ENCODE measurements at places on chromosomes 1 and 21.

GRCh38 chr1:73635021-73635420 is 563.0 kb downstream of the LRRIQ3 start:
- DNase-seq, result no peak

- DNase-seq, result peak; percentile 77
Observed at GRCh38 chr1:44507490-44508396, 102.7 kb downstream of the RNF220 start.

DNA sequence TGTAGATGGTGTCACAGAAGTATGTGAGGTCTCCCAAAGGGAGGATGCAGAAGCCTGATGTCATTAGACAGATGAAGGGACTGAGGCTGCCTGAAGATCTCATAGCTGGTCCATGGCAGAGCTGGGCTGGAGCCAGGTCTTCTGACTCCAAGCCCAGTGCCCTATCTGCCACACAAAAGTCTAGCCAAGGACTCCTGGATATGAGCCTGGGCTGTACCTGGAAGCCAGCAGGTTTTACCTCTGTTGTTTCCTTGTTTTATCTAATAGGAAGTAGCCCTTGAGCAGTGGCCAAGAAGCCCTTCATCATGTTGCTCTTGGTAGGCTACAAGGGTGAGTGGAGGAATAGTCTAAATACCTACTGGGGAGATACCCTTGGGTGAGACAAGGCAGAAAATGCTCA is 74.4 kb upstream of the SLC44A3 start:
- no peak for DNase-seq

- no peak for DNase-seq
Observed at GRCh38 chr1:60078182-60078581, 4.6 kb upstream of the C1orf87 start.

DNA sequence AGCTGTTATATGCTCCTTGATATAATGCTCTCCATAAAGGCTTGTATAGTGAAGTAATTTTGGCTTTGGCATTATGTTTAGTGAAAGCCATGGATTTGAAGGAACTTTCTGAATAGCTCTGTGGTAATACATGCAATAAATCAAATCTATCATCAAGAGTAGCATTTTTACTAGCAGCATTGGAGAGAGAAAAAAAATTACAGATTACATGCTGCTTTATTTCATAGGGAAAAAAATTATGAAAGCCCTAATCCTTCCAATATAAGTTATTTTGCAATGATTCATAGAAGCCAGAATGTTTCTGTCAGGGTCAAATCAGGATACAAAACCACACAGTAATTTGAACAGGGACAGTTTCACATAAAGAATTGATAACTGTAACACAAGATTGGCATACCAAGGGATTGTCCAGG is 250.0 kb downstream of the SPATA17 start:
- DNase-seq, result no peak

GRCh38 chr1:7042322-7043190 is 257.3 kb downstream of the CAMTA1 start:
- DNase-seq, result peak; percentile 85

DNA sequence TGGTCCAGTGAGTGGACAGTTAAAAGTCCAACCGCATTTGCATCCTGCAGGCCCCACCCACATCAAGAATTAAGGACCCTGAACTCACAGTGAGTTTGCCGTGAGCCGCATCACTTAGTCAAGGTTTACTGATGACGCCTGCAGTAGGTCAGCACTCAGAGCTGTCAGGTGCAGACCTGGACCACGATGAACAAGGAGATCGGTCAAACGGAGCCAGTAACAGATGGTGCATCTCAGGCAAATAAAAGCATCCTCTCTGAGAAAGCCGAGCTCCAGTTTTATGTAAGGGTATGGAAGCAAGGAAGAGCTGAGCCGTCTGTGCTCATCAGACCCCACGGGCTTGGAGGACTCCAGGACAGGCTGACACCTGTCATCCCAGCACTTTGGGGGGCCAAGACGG is 4.5 kb downstream of the PRDM15 start:
- DNase-seq, result no peak

DNA sequence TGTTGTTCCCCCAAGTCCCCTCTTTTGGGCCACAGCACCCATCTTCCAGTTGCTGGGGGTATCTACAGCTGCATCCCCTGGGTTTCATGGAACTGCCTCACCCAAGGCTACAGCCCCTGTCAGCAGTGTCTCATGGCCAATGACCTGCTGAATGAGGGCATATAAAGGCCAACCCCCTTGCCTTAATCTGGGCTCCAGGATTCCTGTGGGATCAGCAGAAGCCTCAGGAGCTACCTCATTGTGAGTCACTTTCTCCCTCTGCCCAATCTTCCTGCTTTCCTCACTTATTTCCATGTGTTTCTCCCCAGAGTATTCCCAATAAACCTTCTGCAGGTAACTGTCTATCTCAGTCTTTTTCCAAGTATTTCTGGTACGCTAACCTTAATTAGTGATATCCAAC is 37.3 kb upstream of the SYT14 start:
- DNase-seq, result no peak

GRCh38 chr1:16521288-16521583 is 7.2 kb upstream of the RNU1-1 start:
- DNase-seq, result no peak

- DNase-seq, result no peak
Observed at GRCh38 chr1:165395478-165395877, 39.0 kb upstream of the LMX1A start.

- DNase-seq, result no peak
Observed at GRCh38 chr1:228147768-228148167, 2.0 kb upstream of the GJC2 start.

GRCh38 chr1:98523256-98523655 is 138.3 kb upstream of the SNX7 start:
- no peak for DNase-seq

- no peak for DNase-seq
Observed at GRCh38 chr1:99507906-99508732, 137.8 kb upstream of the PALMD start.

DNA sequence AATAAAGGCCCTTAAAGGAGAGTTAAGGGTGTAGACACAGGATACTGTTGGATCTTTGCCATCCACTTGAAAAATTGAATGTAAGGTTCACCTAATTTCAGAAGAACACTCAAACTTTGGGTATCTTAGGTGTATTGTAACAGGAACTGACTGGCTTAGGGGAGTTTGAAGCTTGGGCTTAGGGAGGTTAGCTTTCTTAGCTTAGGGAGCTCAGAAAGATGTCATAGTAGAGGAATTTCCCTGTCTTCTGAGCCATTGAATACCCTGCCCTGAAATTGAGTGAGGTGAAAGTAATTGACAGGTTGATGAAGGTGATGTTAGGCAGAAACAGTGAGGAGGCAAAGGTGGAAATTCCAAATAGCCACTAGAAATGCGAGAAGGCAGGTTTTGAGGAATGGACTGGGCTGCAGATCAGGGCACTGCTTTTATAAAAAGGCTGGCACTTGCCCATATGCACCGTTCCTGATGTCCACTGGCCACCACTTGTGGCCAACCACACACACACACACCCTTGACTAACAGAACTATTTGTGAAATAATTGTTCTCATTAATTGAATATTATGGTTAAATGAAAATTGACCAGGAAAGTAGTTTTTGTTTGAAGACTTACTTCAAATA is 16.5 kb downstream of the BACH1 start:
- no peak for DNase-seq

DNA sequence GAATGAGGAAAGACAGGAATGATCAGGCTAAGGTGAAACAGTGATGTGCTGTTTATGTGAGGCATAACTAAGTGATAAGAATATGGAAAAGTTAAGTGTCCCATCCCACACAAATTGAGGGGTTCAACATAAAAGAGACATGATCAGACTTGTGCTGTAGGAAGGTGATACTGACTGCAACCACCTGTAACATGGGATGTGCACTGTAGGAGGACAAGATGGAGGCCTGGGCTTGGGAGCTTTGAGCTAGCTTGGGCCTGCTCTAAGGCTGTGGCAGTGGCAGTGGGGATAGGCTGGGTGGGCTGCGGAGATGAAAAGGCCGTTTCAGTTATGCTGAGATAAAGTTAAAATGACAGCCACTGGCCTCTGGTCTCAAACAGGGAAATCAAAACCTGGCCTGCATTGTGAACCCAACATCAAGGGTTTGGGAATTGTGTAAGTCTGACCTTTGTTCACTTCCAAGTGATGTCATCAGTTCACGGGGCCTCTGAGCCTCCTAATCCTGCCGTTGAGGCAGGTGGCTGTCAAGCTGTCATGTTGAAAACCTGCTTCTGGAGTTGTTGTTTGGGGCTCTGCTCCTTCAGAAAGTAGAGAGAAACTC is 61.2 kb upstream of the TENT5C start:
- no peak for DNase-seq

- peak; percentile 29 for DNase-seq
Observed at GRCh38 chr1:192609110-192610079, 26.6 kb upstream of the RGS13 start.

Measured in C1 segment of cervical spinal cord (tissue), 14 donors.